ENCODE measurements at places on chromosomes 6 and 20.

DNA sequence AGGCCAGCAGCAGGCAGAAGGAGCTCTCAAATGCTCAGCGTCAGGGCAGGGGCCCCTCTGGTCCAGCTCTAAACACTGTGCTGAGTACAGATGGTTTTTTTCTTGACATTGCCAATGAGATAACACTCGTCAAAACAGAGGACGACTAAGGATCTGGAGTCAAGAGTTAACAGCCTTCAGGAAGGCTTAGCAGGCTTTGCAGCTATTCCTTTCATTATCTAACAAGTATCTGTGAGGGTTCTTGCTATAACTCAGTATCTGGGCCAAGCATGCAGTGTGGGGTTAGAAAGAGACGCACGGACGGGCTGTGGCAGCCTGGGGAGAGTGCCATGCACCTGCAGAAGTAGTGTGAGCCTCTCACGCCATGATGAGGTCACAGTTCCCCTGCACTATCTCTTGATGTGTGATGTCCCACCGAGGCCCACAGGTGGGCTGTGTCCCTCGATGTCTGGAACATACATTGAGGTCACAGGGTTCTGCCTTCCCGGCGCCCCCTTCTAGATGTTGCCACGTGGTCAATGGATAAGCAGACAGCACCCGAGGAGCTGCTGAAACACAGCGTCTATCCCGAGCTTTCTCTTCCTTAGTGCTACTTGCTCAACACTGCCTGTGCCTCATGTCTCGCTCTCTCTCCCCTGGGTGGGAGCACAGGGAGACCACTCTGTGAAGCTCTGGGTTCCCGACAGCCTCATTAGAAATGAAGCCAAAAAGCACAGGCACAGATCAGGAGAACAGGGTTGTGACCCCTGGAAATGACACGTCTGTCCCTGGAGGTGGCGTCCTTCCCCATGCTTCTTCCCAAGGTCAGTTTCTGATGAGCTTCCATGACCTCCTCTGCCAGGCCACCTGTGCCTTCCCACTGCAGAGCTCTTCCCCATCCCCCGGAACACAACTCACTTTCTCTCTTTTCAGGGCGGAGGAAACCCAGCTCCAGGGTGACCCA lies 85.5 kb upstream of the RPS6KA2 start:
- no peak for DNase-seq

- DNase-seq: no peak
Observed at GRCh38 chr6:134359302-134359701, 41.4 kb upstream of the SGK1 start.

DNA sequence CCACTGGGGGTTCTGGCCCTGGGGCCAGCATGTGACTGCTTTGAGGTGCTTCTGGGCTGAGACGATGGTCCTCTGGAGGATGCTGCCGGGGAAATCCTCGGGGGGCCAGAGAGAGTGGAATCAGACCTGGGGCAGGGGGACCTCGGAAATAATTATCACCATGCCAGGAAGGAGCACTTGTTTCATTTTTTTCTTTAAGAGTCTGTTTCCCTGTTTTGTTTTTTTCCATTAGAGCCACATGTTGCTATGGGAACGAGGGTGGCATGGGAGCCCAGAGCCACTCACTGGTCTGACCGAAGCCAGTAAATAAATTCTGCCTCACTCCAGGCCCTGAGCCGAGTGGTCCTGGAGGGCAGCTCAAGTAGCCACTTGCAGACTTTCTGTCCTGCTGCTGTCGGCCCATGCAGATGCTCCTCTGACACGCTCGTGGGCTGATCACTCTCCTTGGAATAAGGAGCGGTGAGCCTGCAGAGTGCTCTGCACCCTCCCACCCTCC lies 365.1 kb downstream of the ZFAND3 start:
- no peak for DNase-seq

GRCh38 chr6:142372348-142372747 lies 70.5 kb downstream of the ADGRG6 start:
- no peak for DNase-seq

GRCh38 chr6:11968241-11968806 lies 43.8 kb upstream of the HIVEP1 start:
- no peak for DNase-seq

- no peak for DNase-seq
Observed at GRCh38 chr6:73823046-73823735, 127.2 kb downstream of the CD109 start.

- no peak for DNase-seq
Observed at GRCh38 chr20:46559001-46559400, 8.5 kb upstream of the OCSTAMP start.

- DNase-seq: no peak
Observed at GRCh38 chr6:103101267-103101666, 1707.8 kb downstream of the GRIK2 start.

DNA sequence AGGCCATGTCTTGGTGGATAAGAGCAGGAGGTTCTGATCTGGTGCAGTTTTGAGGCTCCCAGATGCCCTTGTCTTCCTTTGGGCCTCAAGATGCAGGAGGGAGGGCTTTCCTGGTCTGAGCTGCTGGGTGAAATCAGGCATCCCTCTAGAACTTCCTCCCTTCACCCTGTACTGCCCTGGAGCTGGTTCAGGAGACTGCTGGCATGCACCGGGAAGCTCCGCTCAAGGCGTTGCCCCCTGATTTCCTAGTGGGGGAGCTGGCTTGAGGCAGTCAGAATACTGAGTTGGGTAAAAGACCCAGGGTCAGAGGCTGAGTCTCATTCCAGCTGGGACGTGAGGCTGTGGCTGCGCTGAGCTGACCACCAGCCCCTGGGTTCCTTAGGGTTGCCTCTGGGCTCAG lies 12.0 kb downstream of the PHACTR3 start:
- no peak for DNase-seq

GRCh38 chr6:16658348-16659034 lies 102.8 kb downstream of the ATXN1 start:
- DNase-seq: no peak

- DNase-seq: no peak
Observed at GRCh38 chr6:42193491-42193894, 1.3 kb downstream of the GUCA1B start.

GRCh38 chr20:59787538-59787890 lies 145.9 kb downstream of the SYCP2 start:
- no peak for DNase-seq

GRCh38 chr6:130206479-130206878 lies 16.3 kb downstream of the SAMD3 start:
- DNase-seq: no peak

DNA sequence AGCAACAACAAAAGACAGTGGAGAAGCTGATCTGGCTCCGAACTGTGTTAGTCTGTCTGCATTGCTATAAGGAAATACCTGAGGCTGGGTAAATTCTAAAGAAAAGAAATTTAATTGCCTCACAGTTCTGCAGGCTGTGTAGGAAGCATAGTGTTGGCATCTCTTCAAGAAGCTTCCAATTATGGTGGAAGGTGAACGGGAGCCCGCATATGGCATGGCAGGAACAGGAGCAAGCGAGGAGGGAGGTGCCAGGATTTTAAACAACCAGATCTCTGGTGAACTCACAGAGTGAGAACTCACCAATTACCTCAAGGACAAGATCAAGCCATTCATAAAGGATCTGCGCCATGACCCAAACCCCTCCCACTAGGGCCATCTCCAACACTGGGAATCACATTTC lies 293.5 kb downstream of the SMOC2 start:
- no peak for DNase-seq

GRCh38 chr6:7671581-7671980 lies 54.3 kb upstream of the BMP6 start:
- no peak for DNase-seq

GRCh38 chr20:62355878-62356588 lies 11.1 kb downstream of the LAMA5 start:
- no peak for DNase-seq

GRCh38 chr6:44028789-44029310 lies 98.4 kb downstream of the MRPL14 start:
- DNase-seq: no peak

DNA sequence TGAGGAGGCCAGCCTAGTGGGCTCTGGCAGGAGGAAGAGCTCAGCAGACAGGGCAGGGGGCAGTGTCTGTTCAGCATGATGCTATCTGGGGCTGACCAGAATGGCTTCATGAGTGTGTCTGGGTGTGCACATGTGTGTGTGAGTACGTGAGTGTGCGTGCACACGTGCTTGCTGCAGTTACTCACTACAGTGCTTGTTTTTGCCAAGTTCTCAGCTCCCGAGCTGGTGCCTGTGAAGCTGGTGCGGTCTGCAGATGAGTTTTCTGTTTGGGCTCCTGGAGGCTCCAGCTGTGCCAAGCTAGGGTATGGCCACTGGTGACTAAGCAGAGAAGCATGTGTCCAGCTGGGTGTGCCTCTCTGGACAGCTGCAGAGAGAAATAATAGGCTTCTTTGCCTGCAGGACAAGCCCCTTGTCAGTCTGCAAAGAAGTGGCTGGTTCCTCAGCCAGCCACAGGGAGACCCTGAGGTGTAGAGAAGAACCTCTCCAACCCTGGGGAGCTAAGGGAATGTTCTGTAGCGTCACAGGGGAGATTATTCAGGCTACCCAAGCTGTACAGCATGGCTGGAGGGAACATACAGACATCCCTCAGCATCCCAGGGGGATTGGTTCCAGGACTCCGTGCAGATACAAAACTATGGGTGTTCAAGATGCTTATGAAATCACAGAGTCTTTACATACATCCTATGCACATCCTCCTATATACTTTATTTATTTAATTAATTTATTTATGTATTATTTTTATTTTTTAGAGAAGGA lies 40.2 kb upstream of the FAM50B start:
- DNase-seq: no peak

- no peak for DNase-seq
Observed at GRCh38 chr6:114432400-114432799, 89.6 kb upstream of the HS3ST5 start.

GRCh38 chr6:67350729-67351128 lies 1284.4 kb upstream of the ADGRB3 start:
- no peak for DNase-seq

GRCh38 chr6:168322966-168323365 lies 3.4 kb upstream of the DACT2 start:
- no peak for DNase-seq

DNA sequence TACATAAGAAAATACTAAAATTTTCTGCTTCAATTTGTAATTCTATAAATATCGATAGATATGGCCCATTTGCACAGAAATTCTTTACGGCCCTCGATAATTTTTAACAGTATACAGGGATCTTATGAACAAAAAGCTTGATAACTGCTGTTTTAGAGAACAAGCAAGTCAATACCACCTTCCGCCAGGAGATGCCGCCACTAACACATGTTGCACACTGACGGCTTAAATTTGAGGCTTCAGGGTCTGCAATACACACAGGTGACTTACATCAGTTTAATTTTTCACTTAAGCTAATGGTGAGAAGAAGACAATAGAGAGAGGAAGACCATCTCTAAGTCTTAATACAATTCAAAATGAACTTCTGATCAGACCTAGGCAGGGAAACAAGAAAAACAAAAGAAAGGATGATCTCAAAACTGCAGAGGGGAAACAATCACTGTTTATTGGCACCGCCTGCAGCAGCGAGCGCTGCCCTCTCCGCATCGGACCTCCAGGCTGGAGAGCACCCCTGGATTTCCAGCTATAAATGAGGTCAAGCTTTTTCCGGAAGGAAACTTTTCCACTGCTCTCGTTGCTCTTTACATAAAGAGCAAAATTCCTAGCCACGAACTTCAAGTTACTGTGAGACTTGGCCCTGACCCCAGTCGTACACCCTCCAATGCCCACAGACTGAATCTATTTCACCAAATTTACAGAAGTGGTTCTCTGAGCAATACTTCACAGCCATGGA lies 53.9 kb downstream of the OTOR start:
- DNase-seq: peak; percentile 39

- no peak for DNase-seq
Observed at GRCh38 chr6:66866801-66867200, 1159.8 kb upstream of the EYS start.

DNA sequence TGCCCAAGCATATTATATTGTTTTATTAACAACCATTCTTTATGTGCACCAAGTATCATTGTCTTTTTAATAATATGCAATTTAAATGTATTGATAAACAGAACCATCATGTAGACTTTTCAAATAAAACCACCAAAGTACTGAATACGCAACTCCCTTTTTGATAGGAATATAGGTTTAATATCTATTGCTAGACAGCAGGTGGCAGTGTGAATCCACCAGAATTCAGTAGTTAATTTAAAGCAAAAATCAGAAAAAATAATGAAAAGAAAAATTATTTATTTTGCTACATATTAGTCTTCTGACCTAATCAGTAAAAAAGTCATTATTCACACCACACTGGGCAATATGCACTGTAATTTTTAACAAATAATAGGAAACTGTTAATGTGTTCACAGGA lies 143.7 kb downstream of the KLHL32 start:
- no peak for DNase-seq

- no peak for DNase-seq
Observed at GRCh38 chr6:102571236-102571908, 1177.9 kb downstream of the GRIK2 start.

- DNase-seq: no peak
Observed at GRCh38 chr6:14852375-14852774, 393.5 kb upstream of the JARID2 start.

GRCh38 chr20:9015984-9016324 lies 52.9 kb upstream of the PLCB4 start:
- no peak for DNase-seq

DNA sequence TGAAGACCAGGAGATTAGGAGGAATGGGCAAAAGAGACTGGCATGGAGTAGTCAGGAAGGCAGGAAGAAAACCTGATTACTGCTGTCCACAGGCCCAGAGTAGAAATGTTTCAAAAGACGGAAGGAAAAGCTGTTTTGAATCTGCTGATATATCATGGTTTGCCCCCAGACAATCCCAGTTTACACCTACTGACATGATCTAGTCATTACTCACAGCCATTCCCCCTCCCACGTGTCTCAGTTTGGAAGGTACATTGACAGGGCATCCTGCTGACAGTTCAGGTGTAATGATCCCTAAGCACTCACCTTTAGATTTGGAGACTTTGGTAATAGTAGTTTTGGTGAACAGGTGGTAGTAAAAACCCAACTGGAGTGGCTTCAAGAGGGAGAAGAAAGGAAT lies 9.8 kb upstream of the TXNDC5 start:
- no peak for DNase-seq

- DNase-seq: no peak
Observed at GRCh38 chr20:51233345-51233744, 210.4 kb upstream of the KCNG1 start.

- no peak for DNase-seq
Observed at GRCh38 chr6:24332317-24332716, 25.5 kb downstream of the DCDC2 start.

- DNase-seq: no peak
Observed at GRCh38 chr6:155003476-155003875, 8.4 kb downstream of the TIAM2 start.

DNA sequence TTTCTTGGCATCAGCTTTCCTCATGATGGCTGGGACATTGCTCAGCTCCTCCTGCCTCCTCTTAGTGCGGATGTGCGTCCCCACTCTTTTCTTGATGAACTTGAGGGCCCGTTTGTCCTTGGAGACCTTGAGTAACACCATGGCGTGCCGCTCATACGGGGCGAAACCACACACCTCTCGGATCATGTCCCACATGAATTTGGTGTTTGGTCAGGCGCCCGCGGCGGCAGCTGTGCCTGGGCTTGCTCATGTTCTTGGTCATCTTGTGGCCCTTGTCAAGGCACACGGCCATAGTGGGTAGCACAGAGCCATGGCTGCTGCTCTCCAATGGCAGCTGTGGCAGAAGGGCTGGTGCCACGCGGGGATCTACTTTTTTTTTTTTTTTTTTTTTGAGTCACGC lies 2.6 kb downstream of the ERGIC3 start:
- DNase-seq: no peak

GRCh38 chr6:32973144-32974015 lies 5.0 kb downstream of the BRD2 start:
- peak; percentile 56 for DNase-seq

- no peak for DNase-seq
Observed at GRCh38 chr6:298233-299103, 6.2 kb downstream of the DUSP22 start.

- no peak for DNase-seq
Observed at GRCh38 chr6:16751251-16751946, 9.9 kb downstream of the ATXN1 start.

All from activated T-cell treated with anti-CD3 and anti-CD28 coated beads, Interleukin-2, amount 50 U/mL, for 4 hours (primary cell).